Activated T-helper 1 cell treated with anti-CD3 and anti-CD28 coated beads, Interleukin-2, amount 50 U/mL, for 16 hours (primary cell): ENCODE measurements at places on chromosomes 13 and 19.
A peak's percentile ranks its signal among the peaks of the same experiment; 100 is the strongest.

DNA sequence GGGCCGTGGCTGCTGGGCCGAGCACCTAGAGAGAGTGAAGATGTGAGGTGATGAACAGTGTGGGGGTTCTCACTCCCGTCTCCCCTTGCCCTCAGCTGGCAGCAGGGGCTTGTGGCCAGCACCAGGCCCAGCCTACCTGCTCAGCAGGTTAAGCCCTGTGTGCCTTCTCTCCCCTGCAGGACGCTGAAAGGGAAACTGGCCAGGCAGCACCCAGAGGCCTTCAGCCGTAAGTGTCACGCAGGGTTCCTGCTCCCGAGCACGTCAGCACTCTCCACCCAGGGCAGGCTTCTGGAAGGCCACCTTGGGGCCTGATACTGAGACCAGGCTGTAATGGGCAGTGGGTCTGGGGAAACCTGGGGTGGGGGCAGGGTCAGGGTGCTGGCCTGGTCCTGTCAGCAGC lies 4.7 kb upstream of the UBA52 start:
- DNase-seq = no peak

DNA sequence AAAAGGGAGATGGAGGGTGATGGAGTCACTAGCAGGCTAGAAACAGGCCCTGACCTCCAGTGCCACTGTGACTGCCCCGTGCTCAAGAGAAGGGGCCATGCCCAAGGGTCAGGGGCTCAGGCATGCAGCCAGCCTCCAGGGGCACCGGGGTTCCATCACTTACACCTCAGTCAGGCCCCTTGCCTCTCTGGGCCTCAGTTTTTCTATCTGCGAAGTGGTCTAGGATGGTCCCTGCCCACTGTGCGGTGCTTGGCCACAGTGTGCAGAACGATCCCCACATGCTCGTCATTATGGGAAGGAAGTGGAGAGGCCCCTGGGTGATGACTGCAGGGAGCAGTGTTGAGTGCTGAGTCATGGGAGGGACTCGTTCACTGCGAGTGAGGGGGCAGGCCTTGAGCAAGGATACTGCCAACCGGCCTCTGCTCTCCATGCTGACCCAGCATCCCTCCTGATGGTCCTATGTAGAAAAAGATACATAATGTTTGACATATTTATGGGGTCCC lies 23.1 kb downstream of the TMED1 start:
- no peak for DNase-seq

- no peak for DNase-seq
Observed at GRCh38 chr13:21124852-21125251, 51.5 kb downstream of the SKA3 start.

GRCh38 chr19:49869009-49869483 lies 1.7 kb upstream of the PNKP start:
- DNase-seq = no peak

- DNase-seq = no peak
Observed at GRCh38 chr13:110574161-110574560, 12.6 kb upstream of the RAB20 start.

DNA sequence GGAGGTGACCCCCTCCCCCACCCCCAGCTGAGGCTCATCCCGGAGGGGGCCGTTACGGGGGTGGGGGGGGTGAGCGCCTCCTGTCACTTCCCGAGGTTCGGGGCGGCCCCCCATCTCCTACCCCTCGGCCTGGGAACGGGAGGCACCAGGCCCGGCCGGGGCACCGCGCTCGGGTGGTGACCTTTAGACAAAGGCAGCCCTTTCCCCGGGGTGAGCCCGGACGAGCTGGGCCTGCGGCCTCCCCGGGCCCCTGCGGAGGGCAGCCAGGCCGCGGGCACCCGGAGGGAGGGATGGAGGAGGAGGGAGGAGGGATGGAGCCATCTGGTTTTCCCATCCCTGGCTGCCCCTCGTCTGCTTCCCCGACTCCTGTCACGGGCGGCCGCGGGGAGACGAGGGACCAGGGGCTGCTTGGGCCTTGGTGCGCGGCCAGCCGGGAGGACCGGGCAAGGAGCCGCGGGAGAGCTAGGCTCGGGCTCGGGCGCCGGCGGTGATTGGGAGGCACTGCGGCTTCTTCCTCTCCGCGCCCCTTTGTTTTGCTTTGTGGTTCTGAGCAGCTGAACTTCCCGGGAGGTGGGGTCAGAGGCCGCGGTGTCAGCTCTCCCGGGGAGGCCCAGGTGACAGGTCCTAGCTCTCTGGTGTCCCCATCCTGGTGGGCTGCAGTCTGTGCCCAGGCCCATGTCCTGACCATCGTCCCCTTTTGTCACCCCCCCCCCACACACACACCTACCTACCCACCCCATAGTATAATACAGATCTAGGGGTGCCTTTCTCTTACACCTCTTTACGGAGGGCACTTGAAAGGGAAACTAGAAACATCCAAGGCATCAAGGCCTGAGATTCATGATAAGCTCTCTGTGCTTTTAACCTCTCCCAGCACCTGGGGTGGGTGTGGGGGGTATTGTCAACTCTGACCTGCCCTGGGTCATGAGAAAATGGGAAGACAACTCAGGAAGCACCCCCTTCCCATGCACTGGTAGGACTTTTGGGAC lies 1.3 kb downstream of the BICRA start:
- DNase-seq = peak; percentile 36

GRCh38 chr19:54521860-54522513 lies 19.4 kb downstream of the LAIR2 start:
- no peak for DNase-seq

DNA sequence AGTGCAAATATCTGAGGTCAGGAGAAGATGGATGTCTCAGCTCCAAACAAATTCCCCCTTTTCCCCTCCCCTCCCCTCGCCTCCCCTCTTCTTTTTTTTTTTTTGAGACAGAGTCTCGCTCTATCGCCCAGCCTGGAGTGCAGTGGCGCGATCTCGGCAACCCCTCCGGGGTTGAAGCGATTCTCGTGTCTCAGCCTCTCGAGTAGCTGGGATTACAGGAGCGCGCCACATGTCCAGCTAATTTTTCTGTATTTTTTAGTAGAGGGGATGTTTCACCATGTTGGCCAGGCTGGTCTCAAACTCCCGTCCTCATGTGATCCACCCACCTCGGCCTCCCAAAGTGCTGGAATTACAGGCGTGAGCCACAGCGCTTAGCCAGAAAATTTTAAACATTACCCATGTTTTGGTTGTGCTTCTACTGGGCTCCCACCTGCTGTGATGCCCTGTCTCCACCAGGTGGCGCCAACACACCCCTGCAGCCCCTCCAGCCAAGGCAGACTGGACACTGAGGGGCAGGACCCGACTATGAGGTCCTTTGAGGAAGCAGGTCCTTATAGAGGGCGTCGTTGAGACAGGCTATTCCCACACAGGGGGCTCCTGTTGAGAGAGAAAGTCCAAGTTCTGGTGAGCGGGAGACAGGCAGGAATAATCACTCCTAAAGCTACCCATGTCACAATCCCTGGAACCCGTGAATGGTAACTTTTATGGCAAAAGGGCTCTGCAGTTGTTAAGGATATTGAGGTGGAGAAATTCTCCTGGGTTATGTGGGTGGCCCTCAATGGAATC lies 6.3 kb downstream of the ERICH4 start:
- peak; percentile 58 for DNase-seq

- DNase-seq = no peak
Observed at GRCh38 chr13:110478405-110479214, 82.9 kb downstream of the RAB20 start.

DNA sequence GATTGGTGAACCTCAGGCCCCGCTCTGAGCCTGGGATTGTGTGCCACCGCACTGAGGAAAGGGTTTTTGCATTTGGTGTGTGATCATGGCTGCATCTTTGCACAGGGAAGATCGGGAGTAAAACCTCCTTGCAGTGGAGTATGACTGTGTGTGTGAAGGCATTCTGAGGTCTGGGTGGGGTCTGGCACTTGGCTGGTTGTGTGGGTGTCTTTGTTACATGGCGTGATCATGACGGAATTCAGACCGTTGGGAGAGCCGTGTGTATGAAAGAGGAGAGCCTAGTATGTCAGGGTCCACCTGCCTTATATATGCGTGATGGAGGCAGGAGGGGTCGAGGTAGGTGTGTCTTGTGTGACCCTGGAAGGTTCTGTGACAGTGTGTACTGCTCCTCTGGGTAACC lies 740 bp upstream of the BEST2 start:
- DNase-seq = no peak

GRCh38 chr13:106187501-106188095 lies 347.9 kb downstream of the EFNB2 start:
- DNase-seq = no peak

DNA sequence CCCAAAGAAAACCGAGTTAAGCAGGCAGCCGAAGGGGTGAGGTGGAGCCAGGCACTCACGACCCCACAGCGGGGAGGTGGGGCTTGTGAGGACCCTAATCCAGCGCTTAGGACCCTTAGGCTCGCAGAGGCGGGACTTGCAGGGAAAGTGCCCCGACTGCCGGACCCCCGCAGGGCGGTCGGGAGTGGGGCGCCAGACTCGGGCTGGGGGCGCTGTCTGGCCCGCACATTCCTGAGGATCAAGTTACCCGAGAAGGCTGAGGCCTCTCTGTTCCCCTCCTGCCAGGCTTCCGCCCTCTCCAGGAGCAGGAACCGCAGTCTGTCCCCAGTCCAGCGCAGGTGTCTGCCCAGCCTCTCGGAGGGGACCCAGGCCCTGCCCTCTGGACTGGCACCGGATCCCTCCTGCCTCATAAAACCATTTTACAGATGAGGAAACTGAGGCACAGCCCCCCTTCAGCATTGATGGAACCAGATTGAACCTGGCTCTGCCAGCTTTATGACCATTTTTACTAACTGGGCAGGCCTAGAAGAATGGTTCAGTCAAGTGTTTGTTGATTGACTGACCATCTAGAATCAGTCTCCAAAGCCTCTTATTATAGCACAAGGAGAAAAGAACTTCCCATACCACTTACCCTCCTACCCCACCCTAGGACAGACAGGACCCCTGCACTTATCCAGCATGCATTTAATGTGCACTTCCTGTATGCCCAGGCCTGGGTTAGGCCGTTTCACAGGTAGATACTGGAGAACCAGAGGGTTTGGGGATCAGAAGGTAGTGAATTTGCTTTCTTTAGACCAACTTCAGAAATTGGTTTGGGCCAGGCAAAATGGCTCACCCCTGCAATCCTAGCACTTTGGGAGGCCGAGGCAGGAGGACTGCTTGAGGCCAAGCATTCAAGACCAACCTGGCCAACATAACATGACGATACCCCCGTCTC lies 6.7 kb upstream of the JUND start:
- no peak for DNase-seq

GRCh38 chr19:7722231-7722651 lies 9.7 kb downstream of the CLEC4G start:
- DNase-seq = no peak

- DNase-seq = no peak
Observed at GRCh38 chr13:50979187-50979586, 69.6 kb downstream of the RNASEH2B start.

DNA sequence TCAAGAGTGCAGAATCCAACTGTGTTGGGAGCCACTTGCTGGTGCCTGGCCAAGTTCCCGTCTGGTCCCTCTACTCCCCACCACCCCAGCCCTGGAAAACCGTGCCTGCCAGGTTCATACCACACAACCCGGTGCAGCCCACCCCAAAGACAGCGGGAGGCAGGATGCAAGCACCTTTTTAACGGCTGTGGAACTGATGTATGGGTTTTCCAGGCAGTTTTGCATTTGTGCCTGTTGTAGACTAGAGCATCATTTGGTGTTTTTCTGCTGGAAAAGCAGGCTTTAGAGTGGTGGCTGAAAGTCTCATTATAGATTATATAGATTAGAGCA lies 13.5 kb downstream of the TFDP1 start:
- no peak for DNase-seq

GRCh38 chr13:88908961-88909441 lies 1237.8 kb downstream of the SLITRK5 start:
- no peak for DNase-seq

DNA sequence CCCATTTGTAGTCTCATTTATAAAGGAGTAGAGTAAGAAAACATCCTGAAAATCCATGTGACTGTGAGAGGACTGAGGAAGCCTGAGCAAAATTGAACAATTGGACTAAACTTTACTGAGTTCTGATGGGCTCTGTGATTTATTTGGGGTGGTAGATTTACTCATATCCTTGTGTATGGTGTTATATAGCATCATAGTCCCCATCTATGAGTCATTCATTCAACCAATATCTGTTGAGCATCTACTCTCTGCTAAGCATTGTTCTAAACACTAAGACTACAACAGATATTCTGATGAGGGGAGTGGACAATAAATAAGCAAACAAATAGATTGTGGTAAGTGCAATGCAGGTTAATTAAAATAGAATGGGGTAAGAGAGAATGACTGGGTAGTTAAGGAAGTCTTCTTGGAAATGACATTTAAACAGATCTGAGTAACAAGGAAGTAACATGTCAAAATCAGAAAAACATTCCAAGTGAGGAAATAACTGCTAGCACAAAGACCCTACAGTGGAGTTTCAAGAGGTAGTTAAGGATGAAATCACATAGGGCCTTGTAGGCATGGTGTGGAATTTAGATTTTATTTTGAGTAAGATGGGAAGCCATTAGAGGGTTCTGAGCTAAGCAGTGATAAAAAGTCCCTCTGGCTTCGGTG lies 36.3 kb upstream of the MLNR start:
- no peak for DNase-seq

DNA sequence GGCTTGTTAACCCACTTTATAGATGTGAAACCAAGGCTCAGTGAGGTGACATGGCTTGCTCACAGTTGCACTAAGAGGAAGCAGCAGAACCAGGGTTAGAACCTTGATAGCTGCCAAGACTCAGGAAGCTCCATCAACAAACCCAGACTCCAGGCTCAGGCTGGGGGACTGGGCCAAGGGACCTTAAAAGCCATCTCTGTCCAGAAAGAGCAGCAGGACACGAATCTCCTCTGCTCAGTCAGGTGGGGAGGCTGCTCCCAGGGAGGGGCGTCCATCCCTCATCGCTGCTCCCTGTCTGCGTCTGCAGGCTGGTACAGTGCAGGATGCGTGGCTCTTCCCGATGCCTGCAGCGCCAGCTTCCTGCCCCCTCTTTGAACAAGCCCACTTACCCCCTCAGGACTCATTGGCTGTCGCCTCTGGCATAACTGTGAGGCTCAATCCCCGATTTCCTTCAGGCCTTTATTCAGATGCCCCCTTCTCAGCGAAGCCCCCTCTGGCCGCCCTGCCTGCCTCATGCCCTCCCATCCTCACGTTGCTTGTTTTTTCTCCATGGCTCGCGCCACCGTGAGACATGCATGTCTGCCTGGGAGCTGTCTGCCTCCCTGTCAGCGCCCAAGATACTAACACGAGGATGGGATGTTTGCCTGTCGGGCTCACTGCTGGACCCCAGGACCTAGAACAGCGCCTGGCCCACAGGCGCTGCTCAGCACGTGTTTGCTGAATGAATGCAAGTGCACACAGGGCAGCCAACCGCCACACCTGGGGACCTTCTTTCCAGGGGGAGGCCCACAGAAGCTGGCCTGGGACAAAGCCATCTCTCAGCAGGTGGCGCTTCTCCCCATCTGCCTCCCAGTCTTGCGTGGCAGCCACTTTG lies 21.5 kb downstream of the AKT2 start:
- DNase-seq = no peak
